ENCODE measurements at places on chromosomes 2 and 18.

DNA sequence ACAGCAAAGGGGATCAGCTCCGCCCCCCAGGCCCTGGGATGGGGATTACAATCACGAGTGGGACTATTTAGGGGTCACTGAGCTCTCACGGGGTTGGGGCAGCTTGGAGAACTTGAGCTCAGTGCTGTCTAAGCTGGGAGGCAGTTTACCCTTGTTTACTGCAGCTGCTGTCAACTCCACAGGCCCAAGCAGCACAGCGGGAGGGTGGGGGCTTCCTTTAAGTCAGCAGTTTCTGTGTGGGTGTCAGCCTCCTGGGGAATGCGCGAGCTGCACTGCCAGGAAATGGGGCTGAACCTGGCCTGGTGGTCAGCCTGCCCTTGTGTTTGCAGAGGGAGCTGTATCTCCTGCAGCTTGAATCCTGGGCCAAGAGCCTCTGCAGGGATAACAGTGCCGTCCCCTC lies 29.8 kb downstream of the TOGARAM2 start:
- no peak for DNase-seq

DNA sequence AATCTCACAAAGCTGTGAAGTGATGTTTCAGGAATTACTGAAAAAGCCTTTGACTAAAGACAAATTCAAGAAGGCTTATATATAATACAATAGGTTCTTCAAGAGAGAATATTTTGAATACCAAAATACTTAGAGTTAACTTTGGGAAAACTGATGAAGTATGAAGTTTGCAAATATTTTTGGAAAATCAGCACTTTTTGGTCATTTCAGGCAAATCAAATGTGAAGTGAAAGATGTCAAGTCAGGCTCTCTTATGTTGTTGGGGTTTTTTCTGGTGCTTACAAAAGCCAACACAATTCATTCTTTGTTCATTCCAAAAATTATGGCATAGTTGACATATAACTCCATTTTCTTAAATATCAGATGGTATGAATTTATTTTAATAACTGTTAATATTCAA lies 14.7 kb upstream of the ASNSD1 start:
- DNase-seq: no peak

DNA sequence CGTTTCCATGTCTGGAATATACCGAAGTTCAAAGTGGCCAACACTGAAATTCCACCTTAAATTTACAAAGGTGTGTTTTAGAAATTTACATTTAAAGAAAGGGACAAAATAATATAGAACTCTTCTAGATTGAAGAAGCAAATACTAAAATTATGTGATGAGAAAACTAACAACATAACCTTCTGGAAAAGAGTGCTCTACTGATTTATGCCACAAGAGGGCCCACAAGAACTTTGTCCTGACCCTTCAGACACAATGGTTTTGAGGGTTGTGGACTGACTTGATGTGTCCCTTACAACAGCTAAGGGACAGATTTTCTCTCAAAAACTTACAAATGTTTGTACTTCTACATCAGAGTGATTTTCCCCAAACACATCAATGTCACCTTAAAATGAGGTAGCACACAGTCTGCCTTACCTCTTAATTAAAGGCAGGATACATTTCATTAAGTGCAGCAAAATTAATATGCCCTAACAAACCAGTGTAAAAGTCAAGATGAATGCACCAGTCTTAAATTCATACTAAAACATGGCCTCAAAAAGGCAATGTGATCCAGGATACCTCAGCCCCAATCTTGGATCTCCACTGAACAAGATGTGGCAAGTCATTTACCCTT lies 36.2 kb downstream of the EIF2AK3 start:
- no peak for DNase-seq

DNA sequence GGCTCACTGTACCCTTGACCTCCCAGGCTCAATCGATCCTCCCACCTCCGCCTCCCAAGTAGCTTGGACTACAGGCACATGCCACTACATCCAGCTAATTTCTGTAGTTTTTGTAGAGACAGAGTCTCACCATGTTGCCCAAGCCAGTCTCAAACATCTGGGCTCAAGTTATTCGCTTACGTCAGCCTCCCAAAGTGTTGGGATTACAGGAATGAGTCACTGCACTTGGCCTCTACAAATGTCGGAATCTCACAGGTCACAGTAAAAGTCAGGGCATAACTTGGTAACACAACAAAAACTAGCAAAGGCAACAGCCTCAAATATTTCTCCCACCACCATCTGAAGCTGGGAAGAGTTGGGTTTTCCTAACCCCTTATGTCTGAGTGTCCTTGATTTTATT lies 25.3 kb downstream of the SCG2 start:
- no peak for DNase-seq

- DNase-seq: no peak
Observed at GRCh38 chr2:20125616-20126015, 74.2 kb upstream of the LAPTM4A start.

DNA sequence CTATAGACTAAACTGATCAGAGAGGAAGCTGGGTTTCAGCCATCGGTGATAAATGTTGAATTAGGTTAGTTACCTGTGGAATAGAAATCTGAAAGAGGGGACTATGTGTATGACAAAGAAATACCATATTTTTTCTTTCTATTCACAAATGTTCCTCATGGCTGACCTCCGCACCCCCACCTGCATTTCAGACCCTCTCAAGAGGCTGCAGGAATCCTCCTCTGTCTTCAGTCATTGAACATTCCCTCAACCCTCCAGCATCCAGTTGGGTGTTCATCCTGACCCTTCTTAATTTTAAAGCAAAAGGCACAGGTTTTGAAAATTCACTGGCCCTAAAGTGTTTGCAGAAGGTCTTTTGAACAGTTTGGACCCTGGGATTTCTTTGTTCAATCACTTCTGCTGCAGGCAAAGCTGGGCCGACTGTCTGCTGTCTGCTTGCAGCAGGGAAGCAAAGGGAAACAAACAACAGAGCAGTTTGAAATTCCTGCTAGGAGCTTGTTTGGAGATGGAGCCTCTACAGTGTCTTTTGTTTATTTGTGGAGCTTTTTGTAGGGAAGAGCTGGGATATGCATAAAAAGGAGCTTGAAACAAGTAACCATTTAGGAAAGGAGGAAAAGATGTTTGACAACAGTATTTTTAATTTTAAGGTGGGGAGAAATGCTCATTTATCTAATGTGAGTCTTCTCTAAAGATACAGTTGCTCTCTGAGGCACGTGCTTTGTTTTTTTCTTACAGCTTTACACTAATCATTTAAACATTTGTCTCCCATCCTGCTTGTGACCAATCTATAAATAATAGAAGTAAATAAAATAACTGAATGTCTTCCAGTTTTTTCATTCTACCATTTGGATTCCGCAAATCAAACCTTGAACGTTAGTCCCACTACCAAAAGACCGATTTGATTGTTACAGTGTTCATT lies 213.3 kb upstream of the MMADHC start:
- DNase-seq: no peak

- no peak for DNase-seq
Observed at GRCh38 chr2:43407935-43408334, 181.5 kb upstream of the ZFP36L2 start.

DNA sequence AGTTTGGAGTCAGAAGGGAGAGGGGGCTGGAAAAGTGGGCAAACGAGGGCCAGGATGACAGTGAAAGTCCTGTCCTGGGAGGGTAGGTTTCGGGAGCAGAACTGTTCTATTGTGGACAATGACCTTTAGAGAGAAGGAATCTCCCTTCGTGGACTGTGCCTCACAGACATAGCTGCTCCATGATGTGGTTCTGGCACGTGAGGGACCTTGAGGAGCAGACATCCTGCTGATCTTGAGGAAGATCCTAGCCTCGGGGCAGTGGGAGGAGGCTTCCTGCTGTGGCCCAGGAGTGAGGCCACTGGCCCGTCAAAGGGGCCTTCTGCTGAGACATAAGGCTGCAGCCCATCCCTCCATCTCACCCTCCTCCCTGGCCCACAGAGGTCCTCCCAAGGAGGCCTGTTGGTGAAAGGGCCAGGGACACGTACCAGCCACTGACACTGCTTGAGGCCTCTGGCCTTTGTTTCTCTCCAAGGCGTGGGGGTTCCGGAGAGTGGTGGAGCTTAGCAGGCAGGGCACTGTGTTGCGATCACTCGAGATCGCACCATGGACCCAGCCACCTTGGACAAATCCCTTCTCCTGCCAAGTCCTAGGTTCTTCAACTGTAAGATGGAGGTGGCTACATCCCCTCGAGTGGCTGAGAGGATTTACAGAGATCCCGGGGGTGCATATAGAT lies 167.2 kb downstream of the CELF4 start:
- DNase-seq: no peak

GRCh38 chr2:189555232-189555631 lies 25.4 kb downstream of the SLC40A1 start:
- no peak for DNase-seq

GRCh38 chr2:158967731-158968395 lies 577 bp upstream of the TANC1 start:
- DNase-seq: peak; percentile 71

DNA sequence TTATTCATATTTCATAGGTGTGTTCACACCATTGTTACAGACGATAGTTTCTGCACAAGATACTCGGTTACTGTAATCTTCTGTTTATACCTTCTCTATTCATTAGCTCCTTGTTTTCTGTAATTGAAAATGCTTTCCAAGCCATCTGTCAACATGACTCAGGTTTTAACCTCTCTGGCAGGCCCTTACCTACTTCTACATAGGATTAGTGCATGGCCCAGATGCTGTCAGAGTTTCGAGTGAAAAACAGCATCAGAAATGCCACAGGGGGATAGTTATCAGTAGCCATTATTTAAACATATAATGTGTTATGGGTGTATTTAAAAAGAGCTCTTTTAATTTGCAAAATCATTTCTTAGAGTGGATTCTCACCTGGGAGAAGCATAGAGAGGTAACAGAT lies 596.4 kb downstream of the FBXO15 start:
- no peak for DNase-seq

DNA sequence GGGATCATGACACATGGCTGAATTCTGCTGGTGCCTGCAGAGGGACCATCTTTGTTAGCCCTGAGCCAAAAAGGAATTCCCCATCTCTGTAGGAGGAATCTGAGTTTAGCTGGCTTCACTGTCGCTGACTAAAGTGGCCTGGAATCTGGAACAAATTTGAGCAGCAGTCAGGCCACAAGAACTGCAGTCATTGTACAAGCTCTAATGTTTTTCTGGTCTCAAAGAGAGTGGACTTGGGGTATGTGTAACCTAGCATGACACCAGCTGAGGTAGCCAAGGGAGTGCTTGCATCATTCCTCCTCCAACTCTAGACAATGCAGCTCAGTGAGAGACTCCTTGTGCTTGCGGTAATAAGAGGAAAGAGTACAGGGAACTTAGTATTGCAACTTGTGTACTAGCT lies 539.1 kb upstream of the LRRTM4 start:
- DNase-seq: no peak
